ENCODE measurements at places on chromosomes 1 and 21. TPM values are rescaled to one million over a fixed set of nuclear protein-coding genes. Genes with fewer than 3 reads are reported as not detected.

The LCK gene
- 425 TPM for total RNA-seq

The LAMC1 gene
- 0.51 TPM for total RNA-seq

The ZNF593OS gene
- not detected for total RNA-seq

The LIN9 gene
- 11.0 TPM for total RNA-seq

The TRIM17 gene
- total RNA-seq: 1.8 TPM

The RGS8 gene
- not detected for total RNA-seq

The SPTA1 gene
- not detected for total RNA-seq

The IFNGR2 gene
- total RNA-seq: 4.1 TPM

The ARMH1 gene
- 35.7 TPM for total RNA-seq

The OR2G2 gene
- not detected for total RNA-seq

The RHBG gene
- not detected for total RNA-seq

The KRTAP10-11 gene
- not detected for total RNA-seq

The MROH7 gene
- not detected for total RNA-seq

The NDC1 gene
- 21.7 TPM for total RNA-seq

The HSD11B1 gene
- total RNA-seq: 16.1 TPM

The TENT5C gene
- total RNA-seq: 14.7 TPM

The LRRC7 gene
- total RNA-seq: 0.29 TPM

The CYP4A22 gene
- total RNA-seq: not detected

The TLCD4 gene
- total RNA-seq: not detected

The TSHB gene
- not detected for total RNA-seq

The OXCT2 gene
- total RNA-seq: 0.22 TPM

The CLDN17 gene
- not detected for total RNA-seq

The TTC22 gene
- 11.0 TPM for total RNA-seq

The ITGB3BP gene
- total RNA-seq: 38.4 TPM

The PERM1 gene
- total RNA-seq: not detected

The CRYAA gene
- not detected for total RNA-seq

The SPRR4 gene
- total RNA-seq: not detected

The OR2AJ1 gene
- not detected for total RNA-seq

The PAX7 gene
- total RNA-seq: not detected
